Gastrocnemius medialis (tissue), 4 donors: ENCODE measurements at places on chromosomes 3 and 15.
A peak's percentile ranks its signal among the peaks of the same experiment; 100 is the strongest.

DNA sequence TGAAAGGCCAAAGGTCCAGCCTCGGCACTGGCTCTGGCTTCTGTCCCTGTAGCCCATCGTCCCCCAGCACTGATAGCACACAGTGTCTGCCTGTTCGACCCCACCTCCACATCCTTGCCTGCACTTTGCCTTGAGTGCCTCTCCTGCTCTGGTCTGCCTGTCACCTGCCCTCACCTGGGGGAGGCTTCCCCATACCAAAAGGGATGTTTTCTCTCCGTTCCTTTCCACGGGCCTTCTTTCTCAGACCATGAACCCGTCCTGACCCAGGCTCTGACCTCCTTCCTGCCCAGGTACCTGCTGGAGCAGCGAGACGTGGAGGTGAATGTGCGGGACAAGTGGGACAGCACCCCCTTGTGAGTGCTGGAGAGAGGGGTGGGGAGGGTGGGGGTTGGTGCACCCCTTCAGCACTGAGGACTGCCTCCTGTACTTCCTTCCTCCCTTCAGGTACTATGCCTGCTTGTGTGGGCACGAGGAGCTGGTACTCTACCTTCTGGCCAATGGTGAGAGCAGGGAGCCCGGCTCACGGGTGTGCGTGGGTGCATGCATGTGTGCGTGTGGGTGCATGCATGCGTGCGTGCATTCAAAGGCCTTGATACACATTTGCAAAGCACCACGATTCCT is 1.5 kb downstream of the ABTB1 start:
- peaks cover 23% of the 10 kb centered on the region for H3K4me1 ChIP-seq
- H3K36me3 ChIP-seq: peaks cover 45% of the 10 kb centered on the region
- DNase-seq: no peak

- no peaks in the 10 kb centered on the region for H3K27me3 ChIP-seq
- H3K27ac ChIP-seq: no peak overlapping the region
- no peak for DNase-seq
- H3K4me1 ChIP-seq: no peaks in the 10 kb centered on the region
- H3K36me3 ChIP-seq: no peaks in the 10 kb centered on the region
- no peak overlapping the region for H3K4me3 ChIP-seq
Observed at GRCh38 chr3:159458010-159458409, 530.6 kb upstream of the IL12A start.

- H3K4me3 ChIP-seq: no peak overlapping the region
- H3K27ac ChIP-seq: no peak overlapping the region
- DNase-seq: no peak
Observed at GRCh38 chr3:18593231-18593630, 168.1 kb upstream of the SATB1 start.

- no peak for DNase-seq
- no peaks in the 10 kb centered on the region for H3K4me1 ChIP-seq
- H3K36me3 ChIP-seq: no peaks in the 10 kb centered on the region
- no peak overlapping the region for H3K27ac ChIP-seq
Observed at GRCh38 chr3:173793963-173794362, 396.4 kb downstream of the NLGN1 start.

- no peaks in the 10 kb centered on the region for H3K36me3 ChIP-seq
- H3K4me1 ChIP-seq: no peaks in the 10 kb centered on the region
- DNase-seq: no peak
- H3K27me3 ChIP-seq: no peaks in the 10 kb centered on the region
Observed at GRCh38 chr15:35736150-35736549, 190.2 kb upstream of the DPH6 start.

GRCh38 chr3:85254738-85255137 is 295.9 kb downstream of the CADM2 start:
- no peak for DNase-seq
- no peak overlapping the region for H3K27ac ChIP-seq
- no peak overlapping the region for H3K4me3 ChIP-seq
- H3K4me1 ChIP-seq: no peaks in the 10 kb centered on the region

- H3K4me3 ChIP-seq: no peak overlapping the region
- H3K27me3 ChIP-seq: no peaks in the 10 kb centered on the region
- peaks cover 74% of the 10 kb centered on the region for H3K36me3 ChIP-seq
- H3K4me1 ChIP-seq: no peaks in the 10 kb centered on the region
- no peak for DNase-seq
Observed at GRCh38 chr3:33388374-33389100, 51.7 kb downstream of the UBP1 start.

- no peak for DNase-seq
- H3K27ac ChIP-seq: no peak overlapping the region
- no peaks in the 10 kb centered on the region for H3K36me3 ChIP-seq
- no peaks in the 10 kb centered on the region for H3K4me1 ChIP-seq
- no peak overlapping the region for H3K4me3 ChIP-seq
- no peaks in the 10 kb centered on the region for H3K27me3 ChIP-seq
Observed at GRCh38 chr3:152241142-152242017, 27.3 kb upstream of the MBNL1 start.

GRCh38 chr3:38458796-38459498 is 5.3 kb downstream of the ACVR2B start:
- H3K27ac ChIP-seq: peak overlapping the region; percentile 96
- H3K36me3 ChIP-seq: no peaks in the 10 kb centered on the region
- peak; percentile 83 for DNase-seq
- no peaks in the 10 kb centered on the region for H3K27me3 ChIP-seq
- H3K4me3 ChIP-seq: peak overlapping the region; percentile 51
- peaks cover 56% of the 10 kb centered on the region for H3K4me1 ChIP-seq

GRCh38 chr3:29745232-29745870 is 464.5 kb downstream of the RBMS3 start:
- peaks cover 24% of the 10 kb centered on the region for H3K4me1 ChIP-seq
- H3K27me3 ChIP-seq: no peaks in the 10 kb centered on the region
- H3K27ac ChIP-seq: no peak overlapping the region
- no peaks in the 10 kb centered on the region for H3K36me3 ChIP-seq

GRCh38 chr15:76333720-76334437 is 2.7 kb upstream of the ISL2 start:
- peaks cover 61% of the 10 kb centered on the region for H3K27me3 ChIP-seq
- no peak overlapping the region for H3K4me3 ChIP-seq
- DNase-seq: no peak
- peaks cover 17% of the 10 kb centered on the region for H3K4me1 ChIP-seq
- no peak overlapping the region for H3K27ac ChIP-seq

- H3K27ac ChIP-seq: no peak overlapping the region
- H3K36me3 ChIP-seq: no peaks in the 10 kb centered on the region
- H3K4me3 ChIP-seq: no peak overlapping the region
- H3K27me3 ChIP-seq: no peaks in the 10 kb centered on the region
- H3K4me1 ChIP-seq: no peaks in the 10 kb centered on the region
Observed at GRCh38 chr3:110126065-110126464, 788.7 kb upstream of the DPPA4 start.

- no peaks in the 10 kb centered on the region for H3K27me3 ChIP-seq
- no peak overlapping the region for H3K27ac ChIP-seq
- H3K4me1 ChIP-seq: peaks cover 21% of the 10 kb centered on the region
- no peak for DNase-seq
Observed at GRCh38 chr3:71713041-71713440, 12.2 kb downstream of the EIF4E3 start.

DNA sequence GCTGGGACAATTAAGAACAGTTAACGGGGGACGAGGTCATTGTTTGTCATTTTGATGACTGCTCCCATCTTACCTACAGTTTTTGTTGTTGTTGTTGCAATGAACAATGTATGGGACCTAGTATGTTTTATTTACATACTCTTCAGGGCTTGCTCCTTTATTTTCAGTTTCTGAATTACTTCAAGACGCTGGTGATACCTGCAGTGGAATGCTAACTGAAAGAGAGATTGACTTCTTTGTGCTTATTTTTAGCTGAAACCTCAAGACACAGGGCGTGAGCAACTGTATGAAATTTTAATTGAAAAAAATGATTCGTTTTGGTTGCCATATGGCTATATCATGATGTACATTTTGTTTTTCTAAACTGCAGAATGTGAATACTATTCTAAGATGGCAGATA is 297.9 kb downstream of the EDEM1 start:
- H3K27me3 ChIP-seq: no peaks in the 10 kb centered on the region
- no peak for DNase-seq
- H3K4me1 ChIP-seq: no peaks in the 10 kb centered on the region
- H3K27ac ChIP-seq: no peak overlapping the region
- H3K4me3 ChIP-seq: no peak overlapping the region
- H3K36me3 ChIP-seq: no peaks in the 10 kb centered on the region

DNA sequence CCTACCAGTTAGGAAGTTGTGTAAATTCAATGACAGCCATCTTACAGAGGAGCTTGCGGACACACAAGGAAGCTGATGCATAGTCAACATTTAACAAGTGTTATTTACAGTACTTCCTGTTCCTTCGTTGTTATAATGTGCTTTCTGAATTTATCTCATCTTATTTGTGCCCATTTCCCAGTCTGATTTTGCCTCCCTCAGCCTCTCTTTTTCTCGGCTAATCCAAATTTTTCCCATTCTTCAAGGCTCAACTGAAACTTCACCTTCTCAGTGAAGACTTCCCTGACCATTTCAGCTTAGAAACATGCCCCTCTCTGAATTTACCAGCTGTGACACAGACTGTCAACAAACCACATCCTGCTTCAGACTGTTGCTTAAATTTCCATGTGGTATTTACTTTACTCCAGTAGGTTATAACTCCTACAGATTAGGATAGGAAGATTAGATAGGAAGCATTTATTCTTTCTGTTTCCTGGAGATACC is 55.7 kb upstream of the CP start:
- DNase-seq: no peak
- no peak overlapping the region for H3K27ac ChIP-seq
- H3K27me3 ChIP-seq: no peaks in the 10 kb centered on the region
- peaks cover 5% of the 10 kb centered on the region for H3K4me1 ChIP-seq
- H3K4me3 ChIP-seq: no peak overlapping the region

GRCh38 chr3:152610622-152611021 is 224.3 kb upstream of the P2RY1 start:
- H3K27ac ChIP-seq: no peak overlapping the region
- DNase-seq: no peak
- no peaks in the 10 kb centered on the region for H3K36me3 ChIP-seq
- no peaks in the 10 kb centered on the region for H3K4me1 ChIP-seq
- H3K4me3 ChIP-seq: no peak overlapping the region

- H3K36me3 ChIP-seq: no peaks in the 10 kb centered on the region
- H3K27me3 ChIP-seq: no peaks in the 10 kb centered on the region
- DNase-seq: no peak
- no peak overlapping the region for H3K27ac ChIP-seq
Observed at GRCh38 chr3:154775821-154776548, 304.1 kb upstream of the MME start.

DNA sequence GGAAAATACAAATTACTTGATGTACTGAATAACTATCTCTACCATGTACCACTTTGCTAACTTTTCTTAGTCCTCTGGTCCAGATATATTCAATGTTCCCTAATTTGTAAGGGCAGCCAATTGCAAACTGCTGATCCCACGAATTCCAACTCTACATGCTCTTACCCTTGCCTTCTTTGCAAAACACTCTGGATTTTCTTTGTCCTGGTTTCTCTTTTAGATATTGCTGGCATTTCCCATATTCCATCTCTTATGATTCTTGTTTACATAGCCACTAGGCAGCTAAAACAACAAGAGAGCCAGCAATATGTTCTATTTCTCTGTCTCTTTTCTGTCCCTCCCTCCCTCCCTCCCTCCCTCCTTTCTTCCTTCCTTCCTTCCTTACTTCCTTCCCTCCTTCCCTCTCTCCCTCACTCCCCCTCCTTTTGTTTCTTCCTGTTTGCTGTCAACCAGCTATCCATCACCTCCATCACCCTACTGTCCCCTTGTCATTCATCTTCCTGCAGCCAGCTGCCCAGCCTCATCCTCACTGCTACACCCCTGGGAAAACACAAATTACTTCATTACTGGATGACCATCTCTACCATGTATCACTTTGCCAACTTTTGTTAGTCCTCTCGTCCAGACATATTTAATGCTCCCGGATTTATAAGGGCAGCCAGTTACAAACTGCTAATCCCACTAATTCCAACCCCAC is 33.8 kb downstream of the SETMAR start:
- no peaks in the 10 kb centered on the region for H3K36me3 ChIP-seq
- H3K4me1 ChIP-seq: peaks cover 13% of the 10 kb centered on the region
- no peak overlapping the region for H3K4me3 ChIP-seq
- H3K27ac ChIP-seq: no peak overlapping the region
- H3K27me3 ChIP-seq: no peaks in the 10 kb centered on the region
- DNase-seq: no peak

GRCh38 chr15:31341496-31342195 is 15.0 kb downstream of the KLF13 start:
- no peak for DNase-seq
- peaks cover 98% of the 10 kb centered on the region for H3K4me1 ChIP-seq
- no peaks in the 10 kb centered on the region for H3K36me3 ChIP-seq
- no peaks in the 10 kb centered on the region for H3K27me3 ChIP-seq
- H3K4me3 ChIP-seq: no peak overlapping the region
- H3K27ac ChIP-seq: peak overlapping the region; percentile 96

DNA sequence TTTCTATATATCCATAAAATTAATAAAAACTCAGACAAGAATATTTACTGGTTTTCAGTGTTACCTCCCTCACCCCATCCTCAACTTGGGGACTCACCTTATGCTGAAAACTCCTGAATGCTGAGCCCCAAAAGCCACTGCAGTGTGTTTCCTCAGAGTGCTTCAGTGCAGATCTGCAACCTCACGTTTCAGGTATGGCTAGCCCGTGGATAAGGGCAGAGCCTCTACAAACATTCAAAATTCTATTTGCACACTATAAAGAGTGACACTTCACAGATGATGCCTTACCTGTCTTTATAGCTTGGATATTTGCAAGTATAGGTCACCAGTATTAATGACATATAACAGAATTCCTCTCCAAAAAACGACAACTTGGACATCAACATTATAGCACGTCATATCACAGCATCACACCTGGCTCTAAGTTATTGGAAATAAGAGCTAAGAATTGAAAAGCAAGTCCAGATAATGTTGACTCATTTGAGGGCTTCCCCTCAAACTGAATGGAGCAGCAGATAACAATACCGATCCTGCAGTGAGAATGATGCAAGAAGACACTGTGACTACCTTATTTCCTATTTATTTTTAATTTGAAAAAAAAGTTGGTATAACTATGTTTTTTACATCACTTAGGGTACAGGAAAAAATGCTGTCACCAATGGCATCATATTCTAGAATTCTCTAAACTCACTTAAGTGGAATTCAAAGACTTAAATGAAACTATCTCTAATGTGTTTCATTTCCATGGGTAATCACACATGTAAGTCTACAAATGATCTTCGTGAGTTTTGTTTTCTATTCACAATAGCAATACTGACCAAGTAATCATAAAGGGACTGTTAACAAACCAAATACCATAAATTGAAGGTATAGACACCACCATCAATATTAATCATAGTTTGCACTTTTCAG is 40.7 kb upstream of the RSL24D1 start:
- H3K4me1 ChIP-seq: no peaks in the 10 kb centered on the region
- no peak for DNase-seq
- H3K36me3 ChIP-seq: no peaks in the 10 kb centered on the region
- no peaks in the 10 kb centered on the region for H3K27me3 ChIP-seq

DNA sequence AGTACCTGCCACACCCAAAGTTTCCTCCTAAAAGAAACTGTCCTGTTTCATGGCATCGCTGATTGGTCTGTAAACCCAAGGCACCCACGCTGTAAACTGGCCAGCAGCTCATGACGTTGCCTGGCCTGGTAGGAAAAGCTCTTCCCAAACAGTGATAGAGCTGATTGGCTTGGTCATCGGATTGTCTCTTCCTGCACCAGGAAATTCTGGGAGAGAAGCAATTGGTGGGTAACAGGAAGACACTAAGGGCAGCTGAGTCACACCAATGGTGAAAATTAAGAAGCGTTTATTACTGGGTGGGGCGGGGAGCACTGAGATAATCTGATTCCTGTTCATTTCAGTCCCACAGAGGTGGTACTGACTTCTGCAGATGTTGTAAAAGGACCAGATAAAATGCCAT is 31.0 kb downstream of the KLHL6 start:
- no peaks in the 10 kb centered on the region for H3K4me1 ChIP-seq
- no peaks in the 10 kb centered on the region for H3K36me3 ChIP-seq
- no peaks in the 10 kb centered on the region for H3K27me3 ChIP-seq
- H3K4me3 ChIP-seq: no peak overlapping the region
- H3K27ac ChIP-seq: no peak overlapping the region
- DNase-seq: no peak
